Activated naive CD4-positive, alpha-beta T cell treated with anti-CD3 and anti-CD28 coated beads, Interleukin-2, amount 10 ng/mL, durations not matched to agents 7 days and 5 days (primary cell): ENCODE measurements at places on chromosomes 6 and 20.

GRCh38 chr6:43213431-43213830 lies 15.8 kb downstream of the DNPH1 start:
- no peak overlapping the region for H3K4me3 ChIP-seq
- no peak overlapping the region for H3K27ac ChIP-seq
- H3K27me3 ChIP-seq: no peaks in the 10 kb centered on the region
- DNase-seq: no peak

DNA sequence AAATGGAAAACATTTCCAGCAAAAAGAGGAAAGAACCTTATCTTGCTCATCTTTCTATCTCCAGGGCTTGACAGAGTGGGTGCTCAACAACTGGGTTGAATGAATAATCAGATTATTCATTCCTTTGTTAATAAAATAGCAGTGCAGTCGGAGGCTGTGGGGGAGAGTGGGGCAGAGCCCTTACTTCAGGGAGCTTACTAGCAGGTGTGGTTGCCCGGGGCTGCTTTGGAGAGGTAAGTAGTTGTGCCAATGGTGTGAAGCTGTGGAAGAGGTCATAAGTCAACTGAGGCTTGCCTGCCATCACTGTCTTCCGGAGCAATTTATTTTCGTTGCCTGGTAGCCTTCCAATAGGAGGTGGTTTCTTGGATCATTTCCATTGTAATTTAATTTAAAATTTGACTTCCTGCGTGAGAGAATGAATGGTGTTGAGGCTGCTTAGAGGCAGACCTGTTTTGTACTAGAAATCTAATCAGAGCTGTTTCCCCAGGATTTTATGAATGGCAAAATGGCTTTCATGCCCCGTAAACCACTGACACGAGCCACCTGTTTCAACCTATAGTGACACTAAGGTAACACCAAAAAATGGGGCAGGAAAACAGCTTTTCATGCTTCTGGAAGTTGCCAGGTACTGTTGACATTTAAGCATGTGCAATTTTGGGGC lies 51.4 kb downstream of the ZDHHC14 start:
- no peaks in the 10 kb centered on the region for H3K36me3 ChIP-seq
- H3K4me1 ChIP-seq: peaks cover 5% of the 10 kb centered on the region
- H3K27ac ChIP-seq: no peak overlapping the region
- no peak for DNase-seq
- H3K27me3 ChIP-seq: peaks cover 4% of the 10 kb centered on the region

- H3K4me3 ChIP-seq: no peak overlapping the region
- no peak for DNase-seq
- H3K36me3 ChIP-seq: no peaks in the 10 kb centered on the region
- H3K27me3 ChIP-seq: peaks cover 22% of the 10 kb centered on the region
Measured at GRCh38 chr6:48067886-48068277, 43.1 kb downstream of the PTCHD4 start.

GRCh38 chr6:14020551-14020950 lies 95.8 kb downstream of the RNF182 start:
- peaks cover 7% of the 10 kb centered on the region for H3K27me3 ChIP-seq
- DNase-seq: no peak
- no peak overlapping the region for H3K4me3 ChIP-seq
- no peaks in the 10 kb centered on the region for H3K4me1 ChIP-seq
- no peaks in the 10 kb centered on the region for H3K36me3 ChIP-seq

- H3K4me3 ChIP-seq: no peak overlapping the region
- DNase-seq: no peak
Measured at GRCh38 chr6:34059914-34060313, 86.0 kb downstream of the GRM4 start.

GRCh38 chr6:20403766-20404640 lies 2.3 kb downstream of the E2F3 start:
- H3K36me3 ChIP-seq: peaks cover 27% of the 10 kb centered on the region
- peak; percentile 80 for DNase-seq
- H3K4me1 ChIP-seq: peaks cover 64% of the 10 kb centered on the region
- peak overlapping the region; percentile 97 for H3K27ac ChIP-seq
- peak overlapping the region; percentile 93 for H3K4me3 ChIP-seq

GRCh38 chr6:160919723-160920440 lies 71.7 kb upstream of the MAP3K4 start:
- H3K27ac ChIP-seq: no peak overlapping the region
- no peak overlapping the region for H3K4me3 ChIP-seq
- no peak for DNase-seq

GRCh38 chr6:39422238-39422637 lies 99.7 kb upstream of the KCNK16 start:
- no peaks in the 10 kb centered on the region for H3K4me1 ChIP-seq
- DNase-seq: no peak
- H3K27ac ChIP-seq: no peak overlapping the region
- no peak overlapping the region for H3K4me3 ChIP-seq
- no peaks in the 10 kb centered on the region for H3K27me3 ChIP-seq
- H3K36me3 ChIP-seq: no peaks in the 10 kb centered on the region

- no peaks in the 10 kb centered on the region for H3K27me3 ChIP-seq
- DNase-seq: no peak
- peaks cover 5% of the 10 kb centered on the region for H3K36me3 ChIP-seq
Measured at GRCh38 chr6:118715376-118715775, 64.0 kb upstream of the CEP85L start.

DNA sequence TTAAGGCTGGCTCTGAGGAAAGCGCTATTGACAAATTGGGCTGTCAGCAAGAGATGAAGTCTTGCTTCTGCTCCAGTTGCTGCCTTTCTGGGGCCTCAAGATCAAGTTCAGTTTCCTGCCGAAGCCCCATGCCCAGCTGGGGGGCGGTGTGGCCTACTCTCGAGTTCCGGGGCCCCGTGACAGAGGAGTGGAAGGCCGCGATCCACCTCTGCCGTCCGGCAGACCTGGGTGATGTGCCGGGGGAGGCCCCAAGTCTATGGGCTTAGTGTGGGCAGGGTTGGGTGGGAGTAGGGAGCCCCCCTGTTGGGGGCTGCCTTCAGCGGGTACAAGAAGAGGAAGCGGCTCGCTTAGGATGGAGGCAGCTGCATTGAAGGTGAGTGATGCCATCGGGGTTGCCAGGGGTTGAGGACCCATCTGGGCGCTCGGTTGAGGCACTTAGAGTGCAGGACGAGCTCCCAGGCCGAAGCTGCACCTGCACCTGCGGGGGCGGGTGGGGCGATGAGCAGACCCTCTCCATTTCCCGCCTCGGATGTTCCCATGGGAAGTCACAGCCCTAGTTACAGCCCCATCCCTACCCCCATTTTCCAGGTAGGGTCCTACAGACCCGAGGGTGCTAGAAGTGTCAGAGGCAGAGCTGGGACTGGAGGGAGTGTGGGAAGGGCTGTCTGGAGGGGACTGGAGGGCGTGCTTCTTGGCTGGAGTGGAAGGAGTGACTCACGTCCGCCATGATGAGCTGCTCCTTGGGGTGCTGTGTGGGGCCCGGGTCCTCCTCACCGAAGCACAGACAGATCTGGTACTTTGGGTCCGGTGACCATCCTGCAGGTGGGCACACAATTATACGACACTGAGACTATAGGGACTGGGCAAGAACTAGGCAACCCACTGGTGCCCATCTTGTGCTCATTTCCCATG lies 2.9 kb upstream of the FOXS1 start:
- no peak for DNase-seq
- peak overlapping the region; percentile 13 for H3K27ac ChIP-seq
- H3K36me3 ChIP-seq: no peaks in the 10 kb centered on the region
- H3K4me3 ChIP-seq: no peak overlapping the region
- H3K4me1 ChIP-seq: no peaks in the 10 kb centered on the region

- no peaks in the 10 kb centered on the region for H3K4me1 ChIP-seq
- H3K36me3 ChIP-seq: no peaks in the 10 kb centered on the region
- H3K27ac ChIP-seq: no peak overlapping the region
- no peak overlapping the region for H3K4me3 ChIP-seq
- H3K27me3 ChIP-seq: no peaks in the 10 kb centered on the region
Measured at GRCh38 chr6:113755449-113756289, 101.5 kb upstream of the MARCKS start.

GRCh38 chr20:35005463-35005961 lies 49.8 kb downstream of the MYH7B start:
- peaks cover 2% of the 10 kb centered on the region for H3K4me1 ChIP-seq
- peak; percentile 11 for DNase-seq
- no peaks in the 10 kb centered on the region for H3K27me3 ChIP-seq
- H3K4me3 ChIP-seq: no peak overlapping the region
- no peak overlapping the region for H3K27ac ChIP-seq

DNA sequence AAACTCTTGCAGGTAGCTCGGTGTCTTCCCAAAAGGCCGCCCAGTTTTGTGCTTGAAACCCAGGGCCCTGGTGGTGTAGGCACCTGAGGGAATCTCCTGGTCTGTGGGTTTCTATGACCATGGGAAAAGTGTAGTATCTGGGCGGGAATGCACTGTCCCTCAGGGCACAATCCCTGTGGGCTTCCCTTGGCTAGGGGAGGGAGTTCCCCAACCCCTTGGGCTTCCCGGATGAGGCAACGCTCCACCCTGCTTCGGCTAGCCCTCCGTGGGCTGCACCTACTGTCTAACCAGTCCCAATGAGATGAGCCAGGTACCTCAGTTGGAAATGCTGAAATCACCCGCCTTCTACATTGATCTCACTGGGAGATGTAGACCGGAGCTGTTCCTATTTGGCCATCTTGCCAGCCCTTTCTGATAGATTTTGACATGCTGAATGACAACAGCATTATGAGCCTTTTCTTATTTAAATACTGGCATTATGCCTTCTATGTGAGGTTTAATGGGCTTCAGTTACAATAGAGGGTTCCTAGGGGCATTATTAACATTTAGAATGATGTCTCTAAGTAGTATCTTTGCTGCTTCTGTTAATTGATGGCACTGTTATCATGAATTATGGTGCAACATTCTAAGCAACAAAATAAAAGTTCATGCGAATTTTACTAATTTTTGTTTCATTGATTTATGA lies 133.7 kb upstream of the FLRT3 start:
- H3K27ac ChIP-seq: no peak overlapping the region
- H3K4me3 ChIP-seq: no peak overlapping the region
- H3K27me3 ChIP-seq: no peaks in the 10 kb centered on the region
- H3K4me1 ChIP-seq: no peaks in the 10 kb centered on the region
- H3K36me3 ChIP-seq: no peaks in the 10 kb centered on the region

DNA sequence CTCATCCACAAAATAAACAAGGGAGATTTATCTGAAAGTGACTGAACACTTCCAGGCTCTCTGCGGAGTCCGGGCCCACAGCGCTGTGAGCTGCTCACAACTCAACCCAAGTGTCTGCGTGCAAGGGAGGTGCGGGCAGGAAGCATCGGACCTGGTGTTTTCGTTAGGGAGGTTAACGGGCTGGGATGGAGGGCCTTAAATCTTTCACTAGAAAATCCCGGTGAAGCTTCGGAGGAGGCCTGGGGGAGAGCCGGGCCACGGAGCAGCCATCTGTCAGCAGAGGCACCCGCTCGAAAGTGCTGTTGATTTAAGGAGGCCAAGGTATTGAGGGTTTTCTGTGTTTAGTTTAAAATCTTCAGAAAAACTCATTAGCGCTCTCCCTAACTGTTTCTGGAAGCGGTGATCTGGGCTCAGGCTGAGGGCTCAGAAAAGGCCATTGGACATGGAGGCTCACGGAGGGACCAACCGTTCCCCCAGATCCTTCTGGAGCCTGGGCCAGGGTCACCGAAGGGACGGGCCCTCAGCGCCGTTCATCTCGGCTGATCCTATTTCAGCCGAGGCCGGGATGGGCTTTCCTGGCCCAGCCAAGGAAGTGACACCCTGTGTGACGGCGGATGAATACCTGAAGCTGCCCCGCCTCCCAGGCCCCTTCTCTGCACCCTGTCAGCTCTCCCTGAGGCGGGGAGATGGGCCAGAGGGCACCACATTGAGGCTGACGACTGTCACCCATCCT lies 20.7 kb downstream of the GATA5 start:
- H3K4me1 ChIP-seq: no peaks in the 10 kb centered on the region
- no peak overlapping the region for H3K4me3 ChIP-seq
- no peak overlapping the region for H3K27ac ChIP-seq
- no peaks in the 10 kb centered on the region for H3K36me3 ChIP-seq
- no peak for DNase-seq
